ENCODE measurements at places on chromosomes 16 and 17.

GRCh38 chr16:84239141-84239769 lies 557 bp downstream of the KCNG4 start:
- no peak for DNase-seq

- DNase-seq: no peak
These were observed 238.7 kb downstream of the HAPSTR1 start for GRCh38 chr16:9330095-9330494.

DNA sequence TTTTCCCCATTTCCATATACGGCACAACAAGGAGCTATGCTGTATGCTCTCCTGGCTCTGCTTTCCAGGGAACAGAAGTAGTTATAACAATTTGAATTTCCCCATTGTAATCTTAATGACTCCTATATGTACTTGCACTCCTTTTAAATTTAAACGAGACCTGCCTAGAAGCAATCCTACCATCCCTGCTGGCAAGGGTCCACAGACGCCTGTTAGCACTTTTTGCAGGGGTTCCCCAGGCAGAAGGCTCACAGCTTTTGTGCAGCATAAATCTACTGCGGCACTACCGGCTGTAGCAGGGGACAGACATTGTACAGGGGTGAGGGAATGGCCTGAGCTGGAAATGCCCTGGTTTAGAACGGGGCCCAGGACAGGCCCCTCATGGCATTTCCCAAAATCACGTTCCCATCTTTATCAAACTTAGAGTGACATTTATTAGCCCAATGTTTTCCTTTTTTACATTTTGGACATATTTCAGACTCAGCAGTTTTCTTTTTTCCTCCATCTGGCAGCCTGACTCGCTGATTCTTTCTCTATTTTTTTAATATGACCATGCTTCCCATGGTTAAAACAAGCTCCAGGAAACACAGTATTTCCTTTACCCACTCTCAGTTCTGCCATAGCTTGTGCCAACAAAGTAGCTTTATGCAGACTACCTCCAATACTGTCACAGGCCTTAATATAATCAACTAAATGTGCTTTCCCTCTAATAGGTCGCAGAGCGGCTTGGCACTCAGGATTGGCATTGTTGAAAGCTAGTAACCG lies 35.4 kb upstream of the USP22 start:
- no peak for DNase-seq

DNA sequence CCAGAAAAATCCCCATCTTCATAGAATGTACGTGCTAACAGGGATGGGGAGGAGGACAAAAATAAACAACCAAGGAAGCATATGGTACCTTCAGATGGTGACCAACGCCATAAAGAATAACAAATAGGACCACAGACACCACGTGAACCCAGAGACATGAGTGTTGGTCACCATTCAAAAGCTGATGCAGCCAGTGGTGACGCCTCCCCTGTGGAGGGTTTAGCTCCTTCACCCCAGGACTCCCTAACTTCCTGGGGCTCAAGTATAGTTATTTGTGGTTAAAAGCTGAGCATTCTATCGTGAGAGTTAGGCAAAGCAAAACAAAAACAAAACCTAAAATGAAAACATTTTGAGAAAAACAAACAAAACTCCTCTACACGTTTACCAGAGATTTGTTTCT lies 184.7 kb downstream of the SOX9 start:
- no peak for DNase-seq

GRCh38 chr16:70364399-70364798 lies 17.7 kb downstream of the DDX19A start:
- no peak for DNase-seq

GRCh38 chr17:13031718-13032350 lies 14.0 kb upstream of the ELAC2 start:
- peak; percentile 52 for DNase-seq

- DNase-seq: no peak
These were observed 13.5 kb downstream of the SLC38A7 start for GRCh38 chr16:58670946-58671583.

GRCh38 chr16:85948138-85948509 lies 49.2 kb downstream of the IRF8 start:
- DNase-seq: no peak

DNA sequence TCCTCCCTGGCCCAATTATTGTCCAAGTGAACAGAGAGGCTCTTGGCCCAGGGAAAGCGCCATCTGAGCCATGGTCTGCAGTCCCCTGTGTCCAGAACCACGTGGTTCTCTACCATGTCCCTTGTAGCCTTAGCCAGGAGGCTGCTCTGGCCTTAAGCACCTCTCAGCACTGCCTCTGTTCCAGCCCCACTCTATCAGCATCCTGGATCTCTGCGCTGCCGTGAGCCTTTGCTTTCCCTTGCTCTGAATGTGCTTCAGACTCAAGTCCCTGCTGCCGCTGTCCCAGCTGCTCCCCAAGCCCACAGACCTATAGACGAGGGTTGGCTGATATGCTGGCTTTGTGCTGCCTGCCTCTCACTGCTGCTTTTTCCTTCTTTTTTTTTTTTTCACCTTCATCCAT lies 33.9 kb downstream of the CYB561 start:
- no peak for DNase-seq

Data from HAP-1 (cell line).